RCC 7860 (cell line): ENCODE measurements at places on chromosomes 2 and 18.

- no peak for DNase-seq
Observed at GRCh38 chr2:147824620-147825019, 20.2 kb upstream of the ACVR2A start.

DNA sequence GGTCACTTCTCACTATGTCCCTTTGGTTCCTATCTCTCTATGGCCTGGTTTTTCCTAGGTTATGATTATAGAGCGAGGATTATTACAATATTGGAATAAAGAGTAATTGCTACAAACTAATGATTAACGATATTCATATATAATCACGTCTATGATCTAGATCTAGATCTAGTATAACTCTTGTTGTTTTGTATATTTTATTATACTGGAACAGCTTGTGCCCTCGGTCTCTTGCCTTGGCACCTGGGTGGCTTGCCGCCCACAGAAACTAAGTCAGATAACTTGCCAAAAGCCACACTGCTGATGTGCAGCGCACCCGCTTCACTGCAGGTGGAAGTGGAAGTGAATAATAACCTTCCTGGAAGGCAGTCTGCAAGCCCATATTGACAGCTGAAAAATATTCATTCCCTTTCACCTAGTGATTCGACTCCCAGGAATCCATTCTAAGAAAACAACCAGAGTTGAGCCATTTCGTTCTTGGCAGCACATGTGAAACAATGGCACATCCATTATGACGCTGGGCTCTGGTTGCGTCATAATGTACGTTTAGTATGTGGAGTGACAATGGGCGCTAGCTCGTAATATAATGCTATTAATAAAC is 725 bp upstream of the ANKRD53 start:
- DNase-seq = no peak

DNA sequence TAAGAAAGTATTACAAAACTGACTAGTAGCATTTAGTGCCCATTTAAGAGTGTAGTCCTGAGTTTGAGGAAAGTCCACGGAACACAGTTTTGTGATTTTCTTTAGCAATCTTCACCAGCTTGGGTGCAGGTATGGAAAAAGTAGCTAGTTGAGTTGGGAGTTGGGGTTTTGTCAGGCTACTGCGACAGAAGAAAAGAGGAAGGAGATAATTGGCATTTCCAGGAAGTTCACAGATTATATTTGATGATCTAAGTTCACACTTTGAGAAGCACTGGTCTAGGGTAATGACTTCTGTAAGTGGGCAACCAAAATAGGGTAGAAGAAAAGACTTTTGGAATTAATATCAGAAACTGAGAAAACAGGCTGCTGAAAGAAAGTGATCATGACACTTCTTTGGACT is 52.1 kb downstream of the VIL1 start:
- DNase-seq = no peak

DNA sequence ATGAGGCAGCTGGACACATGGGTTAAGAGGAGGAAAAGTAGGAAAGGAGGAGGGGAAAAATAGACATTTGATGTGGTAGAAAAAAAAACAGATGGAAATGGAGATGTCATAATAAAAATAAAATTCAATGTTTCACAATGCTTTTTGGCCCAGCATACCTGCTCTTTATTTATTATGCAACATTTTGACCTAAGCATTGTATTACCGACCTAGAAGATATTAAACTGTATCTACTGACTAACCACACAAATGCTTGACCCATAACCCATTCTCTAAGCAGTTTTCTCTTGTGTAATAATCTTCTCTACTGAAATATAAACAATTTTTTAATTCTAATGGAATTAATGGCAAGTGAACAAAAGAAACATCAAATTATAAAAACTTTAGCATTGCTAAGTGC is 362.3 kb downstream of the FBXO15 start:
- no peak for DNase-seq

DNA sequence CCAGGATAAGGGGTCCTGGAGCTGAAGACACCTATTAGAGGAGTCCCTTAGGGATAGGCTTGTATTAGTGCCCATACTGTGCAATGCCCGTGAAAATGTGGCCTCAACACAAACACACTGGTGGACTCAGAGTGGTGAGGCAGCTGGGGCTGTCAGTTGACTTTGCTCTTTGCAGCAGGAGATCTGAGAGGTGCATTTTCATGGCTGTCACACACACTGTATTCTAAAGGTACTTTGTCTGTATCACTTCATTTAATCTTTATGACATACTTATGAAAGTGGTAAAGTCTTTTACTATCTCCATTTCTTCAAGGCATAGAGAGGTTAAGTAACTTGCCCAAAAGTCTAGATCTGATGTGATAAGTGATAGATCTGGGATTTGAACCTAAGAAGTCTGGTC is 55.1 kb upstream of the GCFC2 start:
- DNase-seq = no peak

DNA sequence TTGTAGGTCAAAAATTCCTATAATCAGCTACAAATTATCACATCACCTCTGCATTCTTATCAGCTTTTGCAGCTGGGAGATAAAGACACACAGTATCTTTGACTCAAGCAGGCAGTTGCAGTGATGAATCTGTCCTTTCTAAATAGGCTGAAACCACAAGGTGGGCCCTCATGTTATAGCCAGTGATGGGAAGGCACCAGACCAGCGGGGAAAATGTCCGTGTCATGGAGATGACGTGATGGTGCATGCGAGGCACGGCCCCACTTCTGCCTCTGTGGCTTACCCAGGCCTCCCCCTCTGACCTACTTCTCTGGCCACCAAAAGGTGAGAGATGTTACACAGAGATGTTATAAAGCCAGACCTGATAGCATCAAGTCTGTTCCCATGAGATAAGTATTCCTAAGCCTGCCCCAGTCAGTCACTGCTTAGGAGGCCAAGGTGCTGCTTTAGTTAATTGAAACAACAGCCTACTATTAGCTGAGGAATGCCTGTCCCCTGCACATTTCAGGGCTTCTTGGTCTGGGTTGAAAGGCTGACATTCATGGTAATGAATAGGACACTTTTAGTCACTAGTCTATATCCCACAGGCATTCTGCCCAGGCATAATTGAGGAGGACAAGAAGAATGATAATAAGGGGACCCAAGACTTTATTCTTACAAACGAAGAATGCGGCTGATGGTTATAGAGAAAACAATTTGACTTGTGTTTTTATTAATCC is 327.9 kb downstream of the LPIN1 start:
- DNase-seq = no peak

DNA sequence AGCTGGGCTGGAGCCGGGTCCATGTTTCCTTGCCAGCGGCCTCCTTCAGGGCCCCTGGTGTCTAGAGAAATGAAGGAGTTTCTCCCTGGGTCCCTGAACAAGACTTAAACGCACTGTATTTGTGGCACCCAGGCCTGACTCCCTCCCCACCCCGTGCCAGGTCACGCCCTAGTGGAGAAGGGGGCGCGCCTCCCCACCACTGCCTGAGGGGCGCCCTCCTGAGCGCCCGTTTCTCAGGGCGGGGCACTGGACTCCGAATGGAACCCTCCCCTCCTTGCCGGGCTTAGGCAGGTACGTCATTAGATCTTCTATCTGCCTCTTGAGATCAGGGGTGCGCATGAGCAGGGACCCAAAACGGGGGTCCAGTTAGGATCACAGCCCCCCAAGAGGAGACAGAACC is 16.3 kb downstream of the ODC1 start:
- no peak for DNase-seq

- DNase-seq = peak; percentile 44
Observed at GRCh38 chr2:172430678-172431077, 3.3 kb downstream of the ITGA6 start.

DNA sequence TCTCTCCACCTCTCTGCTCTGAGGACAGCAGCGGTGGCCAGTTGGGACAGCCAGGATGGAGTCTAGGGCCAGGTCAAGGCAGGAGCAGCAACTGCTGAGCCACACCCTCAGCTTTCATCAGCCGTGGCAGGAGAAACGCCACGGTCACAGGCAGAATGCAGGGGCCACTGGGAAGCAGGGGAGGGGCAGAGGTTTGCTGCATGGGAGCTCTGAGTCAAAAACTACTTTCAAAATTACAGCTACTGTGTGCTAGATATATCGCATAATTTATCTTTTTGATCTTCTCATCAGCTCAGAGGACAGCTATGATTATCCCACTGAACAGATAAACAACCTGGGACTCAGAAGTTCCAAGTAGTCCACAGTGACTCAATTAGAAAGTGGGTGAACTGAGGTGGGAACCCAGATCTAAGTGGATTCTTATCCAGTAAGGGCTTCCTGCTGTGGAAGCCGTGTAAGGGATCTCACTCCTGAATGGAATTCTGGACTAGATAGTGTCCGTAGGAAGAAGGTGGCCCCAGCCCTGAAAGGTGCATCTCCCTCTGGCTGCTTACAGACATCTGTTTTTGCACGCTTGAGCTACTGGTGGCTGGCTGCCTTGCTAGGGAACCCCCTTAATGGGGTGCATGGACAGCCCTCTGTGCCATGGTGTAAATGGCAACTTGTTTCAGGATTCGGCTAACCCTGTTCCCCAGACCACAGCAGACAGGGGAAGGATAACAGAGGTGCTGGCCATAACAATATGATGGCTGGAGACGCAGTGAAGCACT is 194.6 kb upstream of the SMAD2 start:
- DNase-seq = no peak

- no peak for DNase-seq
Observed at GRCh38 chr2:136115183-136115761, 2.7 kb downstream of the CXCR4 start.

DNA sequence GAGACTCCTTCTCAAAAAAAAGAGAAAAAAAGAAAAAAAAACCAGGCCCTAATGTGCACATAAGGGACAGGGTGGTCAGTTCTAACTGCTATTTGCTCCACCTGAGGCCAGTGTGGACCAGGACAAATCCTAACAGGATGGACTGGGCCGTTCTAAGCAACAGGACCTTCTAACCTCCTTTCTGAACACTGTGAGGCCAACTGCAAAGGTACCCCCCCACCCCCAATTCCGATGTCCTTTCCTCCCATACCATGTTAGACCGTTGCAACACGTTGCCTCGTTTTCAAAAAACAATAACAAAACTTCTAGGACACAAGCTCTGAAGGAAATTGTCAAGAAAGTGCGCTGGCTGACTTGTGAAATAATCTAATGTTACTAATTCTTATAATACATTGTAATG is 1.2 kb downstream of the THAP4 start:
- DNase-seq = no peak

- peak; percentile 87 for DNase-seq
Observed at GRCh38 chr18:63161761-63162195, 157.8 kb downstream of the BCL2 start.

- DNase-seq = no peak
Observed at GRCh38 chr2:97760480-97761049, 47.2 kb downstream of the ZAP70 start.

DNA sequence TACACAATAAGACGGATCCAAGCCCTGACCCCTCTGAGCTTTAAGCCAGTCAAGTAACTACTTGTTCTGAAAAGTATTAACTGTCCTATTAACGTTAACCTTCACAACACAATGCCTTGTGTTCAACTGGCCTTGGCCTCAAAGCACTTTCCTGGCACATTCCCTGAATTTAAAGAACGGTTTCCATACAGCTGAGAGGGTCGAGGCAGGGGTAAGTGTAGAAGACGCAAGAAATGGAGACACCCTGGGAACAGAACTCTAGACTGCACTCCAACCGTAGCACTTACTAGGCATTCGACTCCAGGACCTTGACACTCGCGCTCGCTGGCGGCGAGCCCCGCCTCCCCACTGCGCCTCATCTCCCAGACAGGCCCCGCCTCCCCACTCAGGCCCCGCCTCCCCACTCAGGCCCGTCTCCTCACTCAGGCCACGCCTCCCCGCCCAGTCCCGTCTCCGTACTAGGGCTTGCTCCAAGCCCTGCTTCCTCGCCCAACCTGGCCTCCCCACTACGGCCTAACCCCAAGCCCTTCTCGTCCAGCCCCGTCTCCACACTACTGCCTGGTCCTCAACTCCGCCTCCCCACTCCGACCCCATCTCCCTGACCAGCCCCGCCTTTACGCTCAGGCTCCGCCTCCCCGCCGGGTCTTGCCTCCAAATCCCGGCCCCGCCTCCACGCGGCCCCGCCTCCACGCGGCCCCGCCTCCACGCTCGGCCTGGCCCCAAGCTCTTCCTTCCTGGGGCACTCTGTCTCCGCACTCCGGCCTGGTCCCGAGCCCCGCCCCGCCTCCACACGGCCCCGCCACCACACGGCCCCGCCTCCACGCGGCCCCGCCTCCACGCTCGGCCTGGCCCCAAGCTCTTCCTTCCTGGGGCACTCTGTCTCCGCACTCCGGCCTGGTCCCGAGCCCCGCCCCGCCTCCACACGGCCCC is 887 bp upstream of the TMEM87B start:
- peak; percentile 78 for DNase-seq

GRCh38 chr2:44943693-44944101 is 2.2 kb downstream of the SIX3 start:
- DNase-seq = no peak

DNA sequence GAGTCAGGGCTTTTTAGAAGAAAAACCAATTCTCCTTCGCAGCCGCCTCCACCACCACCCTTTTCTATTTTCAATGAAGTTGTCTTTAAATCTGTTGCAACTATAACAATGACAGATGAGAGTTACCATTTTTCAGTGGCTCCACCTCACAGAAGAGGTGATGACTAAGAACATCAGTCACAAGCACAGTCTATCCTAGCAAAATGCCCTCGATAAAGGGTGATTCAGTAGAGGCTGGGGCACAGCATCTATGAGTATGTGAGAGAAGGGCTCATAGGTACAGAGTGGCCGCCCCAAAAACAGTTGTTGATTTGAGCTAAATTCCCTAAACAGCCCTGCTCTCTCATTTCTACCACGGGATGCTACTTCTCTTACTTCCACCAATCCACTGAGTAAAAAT is 310.8 kb upstream of the MGAT5 start:
- no peak for DNase-seq

DNA sequence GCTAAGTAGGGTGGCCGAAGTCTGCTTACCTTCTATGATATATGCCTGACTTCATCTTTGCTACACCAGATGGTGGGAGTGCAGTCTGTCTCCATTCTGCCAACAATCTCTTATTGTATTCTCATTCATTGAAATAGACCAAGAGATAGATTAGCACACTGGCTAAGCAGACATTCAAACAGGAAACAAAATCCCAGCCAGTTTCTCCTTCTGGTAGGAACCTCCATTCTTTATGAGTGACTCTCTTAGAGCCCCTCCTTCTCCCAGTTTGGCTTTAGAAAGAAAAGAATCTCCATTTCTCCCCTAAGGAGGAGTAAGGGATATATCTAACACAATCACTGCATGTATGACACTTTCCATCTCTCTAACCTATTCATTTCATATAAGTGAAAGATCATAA is 118.9 kb upstream of the COL5A2 start:
- no peak for DNase-seq

DNA sequence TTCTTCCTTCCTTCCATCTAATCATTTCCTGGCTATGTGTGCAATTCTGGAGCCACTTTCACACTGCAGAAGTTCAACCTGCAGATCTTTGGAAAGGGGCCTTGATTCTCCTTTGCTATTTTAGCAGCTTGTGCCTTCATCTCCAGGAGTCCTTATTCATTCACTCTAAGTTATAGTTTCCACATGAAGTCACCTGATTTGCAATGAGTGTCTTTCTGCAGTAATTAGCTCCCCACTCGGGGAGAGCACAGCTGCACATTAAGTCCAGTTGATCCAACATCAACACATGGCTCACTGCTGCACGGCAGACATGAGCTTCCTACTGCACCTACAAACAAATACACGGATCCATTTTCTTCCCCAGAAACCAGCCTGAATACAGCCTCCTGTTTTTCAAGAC is 323.1 kb upstream of the TNP1 start:
- no peak for DNase-seq

GRCh38 chr2:11044201-11044600 is 111.1 kb upstream of the SLC66A3 start:
- no peak for DNase-seq

- DNase-seq = no peak
Observed at GRCh38 chr18:33606621-33607020, 28.6 kb downstream of the ASXL3 start.

GRCh38 chr18:22186484-22186971 is 17.1 kb downstream of the GATA6 start:
- peak; percentile 90 for DNase-seq
